ENCODE measurements at places on chromosomes 1 and 21.

- peak; percentile 55 for DNase-seq
Measured at GRCh38 chr1:89780721-89781120, 40.1 kb upstream of the LRRC8D start.

- DNase-seq: no peak
Measured at GRCh38 chr1:11935057-11935412, 518 bp downstream of the PLOD1 start.

DNA sequence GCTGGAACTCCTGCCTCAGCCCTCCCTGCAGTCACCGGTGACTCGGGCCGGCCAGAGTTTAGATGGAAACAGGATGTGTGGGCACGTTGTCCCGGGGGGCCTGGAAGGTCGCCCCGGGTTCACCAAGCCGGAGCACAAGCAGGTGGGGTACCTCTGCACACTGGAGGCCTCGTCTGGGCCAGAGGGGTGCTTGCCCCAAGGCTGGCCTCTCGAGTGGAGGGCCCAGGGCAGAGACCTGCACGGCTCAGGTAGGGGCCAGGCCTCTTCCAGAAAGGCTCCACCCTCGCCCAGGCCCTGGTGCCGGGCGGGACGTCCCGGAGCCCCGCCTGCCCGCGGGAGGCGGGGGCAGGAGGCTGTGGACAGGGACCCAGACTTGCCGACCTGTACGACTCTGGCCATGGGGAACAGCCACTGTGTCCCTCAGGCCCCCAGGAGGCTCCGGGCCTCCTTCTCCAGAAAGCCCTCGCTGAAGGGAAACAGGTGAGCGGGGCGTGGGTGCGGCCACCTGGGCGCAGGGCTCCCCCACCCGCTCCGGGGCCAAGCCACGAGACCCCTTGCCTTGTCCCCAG lies at the start of gene PLEKHN1:
Gene PLEKHN1, plus strand, starts transcription at position 348 of the 569 bp plus-strand sequence. Its CDS starts 50 bp downstream, at position 398.
- DNase-seq: peak; percentile 61

DNA sequence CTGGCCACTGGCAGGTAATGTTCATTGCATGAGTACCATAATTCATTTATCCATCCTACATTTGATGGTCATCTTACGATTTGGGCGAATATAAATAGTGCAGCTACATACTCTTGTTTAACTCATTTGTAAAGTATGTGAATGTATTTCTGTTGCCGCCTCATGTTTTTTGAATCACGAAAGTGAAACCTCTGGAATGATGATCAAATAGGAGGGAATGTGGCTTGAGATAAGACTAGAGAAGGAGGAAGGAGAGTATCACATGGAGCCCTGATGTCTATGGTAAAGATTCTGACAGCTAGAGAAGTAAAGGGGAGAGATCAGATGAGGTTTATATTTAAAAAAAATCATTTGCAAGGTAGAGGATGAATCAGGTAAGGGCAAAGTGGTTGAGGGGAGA lies 8.0 kb downstream of the MRPS14 start:
- DNase-seq: peak; percentile 92

DNA sequence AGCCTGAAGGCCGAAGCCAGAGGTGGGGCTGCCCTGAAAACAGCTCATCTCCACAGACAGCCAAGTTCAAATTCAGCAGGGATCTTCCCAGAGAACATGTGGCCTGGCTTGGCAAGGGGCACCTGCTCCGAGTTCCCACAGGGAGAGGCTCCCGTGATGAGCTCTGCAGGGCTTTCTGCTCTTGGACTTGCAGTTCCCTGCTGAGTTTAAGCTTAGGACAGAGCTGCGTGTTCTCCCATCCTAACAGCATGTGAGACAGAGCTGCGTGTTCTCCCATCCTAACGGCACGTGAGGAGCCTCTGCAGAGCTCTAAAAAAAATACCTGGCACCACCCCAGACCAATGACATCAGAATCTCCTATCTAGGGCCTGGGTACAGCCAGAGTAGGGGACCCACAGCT lies 113.0 kb upstream of the VAMP3 start:
- no peak for DNase-seq

DNA sequence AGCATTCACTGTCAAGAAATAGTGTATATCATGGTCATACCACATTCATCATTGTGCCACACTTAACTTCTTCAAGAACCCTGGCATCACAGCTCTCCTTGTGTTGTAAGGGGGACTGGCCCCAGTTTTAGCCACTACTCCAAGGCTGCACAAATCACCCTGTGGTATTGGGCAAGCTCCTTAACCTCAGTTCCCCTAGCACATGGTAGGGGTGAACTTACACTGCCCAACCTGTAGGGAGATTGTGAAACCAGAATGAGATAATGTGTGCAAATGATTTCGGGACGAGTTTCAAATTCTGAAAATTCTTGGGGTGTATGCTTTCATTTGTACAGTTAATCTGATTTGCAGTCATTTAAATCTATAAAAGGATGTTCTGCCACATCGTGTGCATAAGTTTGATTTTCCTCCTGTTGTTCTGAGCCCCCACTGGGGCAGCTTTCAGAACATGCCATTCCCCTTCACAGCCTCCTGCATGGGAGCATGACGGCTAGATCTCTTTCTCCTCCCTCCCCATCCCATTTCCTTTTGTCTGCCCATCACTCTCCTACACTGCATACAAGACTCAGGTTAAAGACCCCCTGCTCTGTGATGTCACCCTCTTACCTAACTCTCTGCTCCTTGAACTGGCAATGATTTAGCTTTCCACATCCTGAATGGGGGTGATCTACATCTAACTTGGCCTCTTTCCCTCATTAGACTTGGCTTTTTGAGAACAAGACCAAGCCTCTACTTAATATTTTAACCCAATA lies 290.3 kb downstream of the CHRM3 start:
- no peak for DNase-seq

- peak; percentile 57 for DNase-seq
Measured at GRCh38 chr21:41610042-41610839, 102.3 kb upstream of the TMPRSS2 start.

GRCh38 chr1:12677565-12677964 lies 33.7 kb downstream of the AADACL4 start:
- DNase-seq: no peak

DNA sequence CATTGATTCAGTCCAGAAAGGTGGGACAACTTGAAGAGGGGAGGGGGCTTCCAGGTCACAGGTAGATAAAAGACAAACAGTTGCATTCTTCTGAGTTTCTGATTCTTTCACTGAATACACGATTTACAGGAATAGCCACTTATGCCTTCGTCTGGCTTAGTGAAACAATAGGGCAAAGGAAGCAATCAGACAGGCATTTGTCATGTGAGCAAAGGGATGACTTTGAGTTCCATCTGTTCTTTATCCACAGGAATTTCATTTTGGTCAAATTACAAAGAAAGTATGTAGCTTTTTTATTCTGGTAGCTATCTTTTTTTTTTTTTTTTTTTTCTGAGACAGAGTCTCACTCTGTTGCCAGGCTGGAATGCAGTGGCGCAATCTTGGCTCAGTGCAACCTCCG lies 202.5 kb downstream of the TTLL7 start:
- peak; percentile 60 for DNase-seq

- DNase-seq: no peak
Measured at GRCh38 chr1:13951793-13952751, 252.1 kb downstream of the PRDM2 start.

- DNase-seq: no peak
Measured at GRCh38 chr1:30575066-30575465, 148.3 kb downstream of the MATN1 start.

DNA sequence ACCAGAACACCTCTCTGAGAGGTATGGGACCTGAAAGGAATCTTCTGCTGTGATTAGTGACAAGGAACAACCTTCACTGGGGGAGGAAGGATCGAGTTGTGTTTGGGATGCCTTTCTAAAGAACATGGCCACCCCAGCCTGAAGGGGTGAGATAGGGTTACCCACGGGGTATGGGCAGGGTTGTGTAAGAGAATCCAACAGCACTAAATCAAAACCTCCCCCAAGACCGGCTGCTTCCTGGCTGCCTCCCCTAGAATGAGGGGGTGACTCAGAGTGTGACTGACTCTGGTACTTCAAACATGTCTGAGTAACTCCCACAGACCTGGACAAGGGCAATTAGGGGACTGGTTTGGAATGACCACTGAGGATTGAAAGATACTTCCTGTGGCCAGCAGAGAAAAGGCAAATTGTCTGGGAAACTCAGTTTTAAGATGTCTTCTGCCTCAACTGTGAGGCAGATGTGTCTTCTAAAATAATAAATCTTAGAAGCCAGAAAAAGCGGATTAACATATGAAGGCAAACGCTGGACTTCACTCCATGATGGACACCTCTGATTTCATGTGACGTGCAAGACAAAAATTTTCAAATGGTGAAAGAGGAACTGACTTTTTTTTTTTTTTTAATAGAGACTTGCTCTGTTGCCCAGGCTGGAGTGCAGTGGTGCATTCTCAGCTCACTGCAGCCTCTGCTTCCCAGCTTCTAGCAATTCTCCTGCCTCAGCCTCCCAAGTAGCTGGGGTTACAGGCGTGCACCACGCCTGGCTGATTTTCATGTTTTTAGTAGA lies 6.7 kb upstream of the PTPN14 start:
- DNase-seq: peak; percentile 81

- peak; percentile 78 for DNase-seq
Measured at GRCh38 chr21:36491209-36491910, 11.4 kb upstream of the CLDN14 start.

GRCh38 chr1:154851392-154852177 lies 18.5 kb downstream of the KCNN3 start:
- no peak for DNase-seq

DNA sequence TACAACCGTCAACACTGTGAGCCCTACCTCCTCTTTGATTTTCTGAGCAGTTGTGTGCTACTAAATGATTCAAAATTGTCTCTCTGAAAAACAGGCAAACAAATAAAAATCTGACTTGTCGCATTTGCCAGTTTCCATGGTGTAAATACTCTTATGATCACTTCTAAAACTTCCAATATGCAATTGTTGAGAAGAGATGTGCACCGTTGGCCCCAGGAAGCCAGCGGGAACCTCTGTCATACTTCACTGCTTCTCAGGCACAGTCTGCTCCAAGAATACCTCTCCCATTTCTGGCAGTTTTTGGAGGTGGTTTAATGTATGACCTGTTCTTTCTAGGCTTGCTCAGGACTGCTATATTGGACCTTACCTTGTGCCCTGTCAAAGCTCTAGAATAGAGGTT lies 196.0 kb upstream of the NCAM2 start:
- no peak for DNase-seq

GRCh38 chr1:164589408-164589807 lies 30.4 kb downstream of the PBX1 start:
- no peak for DNase-seq

DNA sequence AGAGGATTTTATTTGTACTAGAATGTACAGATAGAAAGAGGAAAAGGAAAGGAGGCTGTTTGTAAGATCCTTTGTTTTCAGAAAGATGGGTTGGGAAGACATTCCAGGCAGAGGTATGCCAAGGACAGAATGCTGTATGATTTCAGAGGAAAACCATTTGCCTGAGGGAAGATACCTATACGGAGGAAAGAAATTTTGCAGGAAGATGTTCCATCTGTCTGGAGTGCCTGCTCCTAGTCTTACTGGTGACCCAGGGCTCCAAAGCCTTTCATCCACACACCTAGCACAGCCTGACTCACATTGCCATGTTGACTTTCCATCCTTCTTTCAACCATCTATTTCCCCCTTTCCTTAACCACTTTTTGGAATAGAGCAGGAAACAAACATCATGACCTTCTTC lies 18.2 kb downstream of the SAMD13 start:
- no peak for DNase-seq

DNA sequence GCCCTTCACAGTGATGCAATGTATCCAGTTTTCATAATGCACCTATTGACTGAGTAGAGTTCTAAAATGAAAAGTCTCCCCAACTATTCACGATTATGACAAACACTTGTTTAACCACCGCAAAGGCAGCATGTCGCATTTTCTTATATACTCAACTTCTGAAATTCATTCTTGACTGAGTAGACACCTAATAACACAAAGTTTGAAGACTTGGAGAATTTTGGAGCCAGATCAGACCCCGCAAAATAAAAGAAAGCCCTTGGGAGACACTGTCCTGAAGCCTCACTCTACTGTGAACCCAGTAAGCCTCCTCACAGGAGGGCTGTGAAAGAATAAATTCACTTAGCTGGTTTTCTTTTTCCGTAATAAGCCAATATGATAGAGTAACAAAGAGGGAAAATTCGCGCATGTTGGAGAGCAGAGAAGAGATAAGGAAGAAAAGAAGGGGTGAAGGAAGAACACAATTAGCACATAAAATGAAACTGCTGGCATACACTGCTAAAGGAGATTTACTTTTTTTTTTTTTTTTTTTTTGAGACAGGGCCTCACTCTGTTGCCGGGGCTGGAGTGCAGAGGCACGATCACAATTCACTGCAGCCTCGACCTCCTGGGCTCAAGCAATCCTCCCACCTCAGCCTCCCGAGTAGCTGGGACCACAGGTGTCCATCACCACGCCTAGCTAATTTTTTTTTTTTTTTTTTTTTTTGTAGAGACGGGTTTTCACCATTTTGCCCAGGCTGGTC lies 492 bp upstream of the COLGALT2 start:
- no peak for DNase-seq

GRCh38 chr1:232184561-232185530 lies 445.1 kb downstream of the SIPA1L2 start:
- no peak for DNase-seq

- no peak for DNase-seq
Measured at GRCh38 chr1:24186031-24186710, 918 bp downstream of the IFNLR1 start.

GRCh38 chr1:193260056-193260745 lies 73.8 kb upstream of the B3GALT2 start:
- no peak for DNase-seq

DNA sequence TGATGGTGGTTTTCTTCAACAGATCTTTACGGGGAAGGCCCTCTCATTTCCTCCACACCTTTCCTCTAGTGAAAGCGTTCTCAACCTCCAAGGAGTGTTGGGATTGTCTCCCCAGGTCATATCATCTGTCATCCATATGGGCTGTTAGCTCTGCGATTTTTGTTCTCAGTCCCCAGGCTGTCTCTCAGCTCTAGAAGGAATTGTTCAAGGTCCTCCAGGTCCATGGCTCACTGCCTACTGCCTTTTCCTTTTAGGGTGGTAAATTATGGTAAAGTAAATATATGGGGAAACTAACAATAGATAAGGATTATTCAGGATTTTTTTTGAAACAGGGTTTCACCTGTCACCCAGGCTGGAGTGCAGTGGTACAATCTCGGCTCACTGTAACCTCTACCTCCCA lies 37.6 kb downstream of the ELF3 start:
- no peak for DNase-seq

DNA sequence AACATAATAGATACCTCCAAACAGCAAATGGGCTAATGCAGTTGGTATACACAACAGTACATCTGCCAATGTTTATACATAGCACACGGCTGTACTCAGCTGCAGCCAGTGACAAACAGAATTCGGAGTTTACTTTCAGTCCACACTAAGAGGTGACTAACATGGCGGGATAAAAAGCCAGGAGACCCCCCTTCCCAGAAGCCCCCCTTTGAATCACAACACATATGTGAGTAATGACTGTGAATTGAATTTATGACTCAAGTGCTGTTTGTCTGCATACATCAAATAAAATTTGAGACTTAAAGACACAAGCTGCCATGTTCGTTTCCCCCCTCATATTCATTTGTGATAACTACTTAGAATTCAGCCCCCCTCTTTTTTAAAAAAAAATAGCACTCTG lies 113.2 kb downstream of the RUNX1 start:
- no peak for DNase-seq

Measured in fibroblast of skin of back (primary cell).